ENCODE measurements at places on chromosomes 5 and 9.

DNA sequence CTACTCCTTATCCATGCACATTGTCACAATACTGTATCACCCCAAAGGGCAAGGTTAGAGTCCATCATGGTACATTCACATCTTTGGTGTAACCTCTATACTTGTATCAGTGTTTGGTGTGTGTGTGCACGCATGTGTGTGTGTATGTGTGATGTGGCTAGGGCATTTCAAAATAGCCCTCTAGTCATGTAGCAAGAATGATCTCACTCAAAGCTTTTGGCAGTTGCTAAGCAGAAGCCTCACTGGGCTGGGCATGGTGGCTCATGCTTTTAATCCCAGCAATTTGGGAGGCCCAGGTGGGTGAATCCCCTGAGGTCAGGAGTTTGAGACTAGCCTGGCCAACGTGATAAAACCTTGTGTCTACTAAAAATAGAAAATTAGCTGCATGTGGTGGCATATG lies 245.3 kb downstream of the ADGRV1 start:
- no peak for DNase-seq

DNA sequence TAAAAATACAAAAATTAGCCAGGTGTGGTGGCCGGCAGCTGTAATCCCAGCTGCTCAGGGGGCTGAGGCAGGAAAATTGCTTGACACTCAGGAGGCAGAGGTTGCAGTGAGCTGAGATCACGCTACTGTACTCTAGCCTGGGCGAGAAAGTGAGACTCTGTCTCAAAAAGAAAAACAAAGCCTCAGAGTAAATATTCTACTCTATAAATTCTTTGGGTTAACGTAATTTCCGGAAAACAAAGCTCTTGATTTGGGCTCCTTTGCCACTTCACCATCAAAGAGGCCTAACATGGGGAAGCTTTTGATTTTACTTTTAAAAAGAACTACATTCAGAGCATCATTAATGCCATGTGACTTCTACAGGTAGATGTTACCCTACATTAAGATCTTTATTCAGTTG lies 103.1 kb downstream of the SERINC5 start:
- DNase-seq = no peak

GRCh38 chr5:42517164-42517563 lies 93.9 kb downstream of the GHR start:
- no peak for DNase-seq

DNA sequence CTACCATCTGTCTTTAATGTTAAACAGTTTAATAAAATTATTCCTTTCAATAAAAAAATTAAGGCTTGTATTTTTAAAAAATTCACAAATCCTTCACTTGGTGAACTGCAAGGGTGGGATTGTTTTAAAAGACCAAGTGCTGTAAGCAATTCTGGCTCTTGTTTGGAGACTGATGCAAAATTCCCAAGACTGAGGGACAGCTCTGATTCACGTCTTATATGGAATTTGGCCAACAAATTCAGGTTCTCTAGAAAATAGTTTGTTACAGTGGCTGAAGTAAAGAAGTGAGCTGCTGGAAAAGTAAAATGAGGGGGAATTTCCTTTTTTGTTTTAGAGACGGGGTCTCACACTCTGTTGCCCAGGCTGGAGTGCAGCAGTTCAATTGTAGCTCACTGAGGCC lies 58.3 kb downstream of the PRELID2 start:
- DNase-seq = no peak

DNA sequence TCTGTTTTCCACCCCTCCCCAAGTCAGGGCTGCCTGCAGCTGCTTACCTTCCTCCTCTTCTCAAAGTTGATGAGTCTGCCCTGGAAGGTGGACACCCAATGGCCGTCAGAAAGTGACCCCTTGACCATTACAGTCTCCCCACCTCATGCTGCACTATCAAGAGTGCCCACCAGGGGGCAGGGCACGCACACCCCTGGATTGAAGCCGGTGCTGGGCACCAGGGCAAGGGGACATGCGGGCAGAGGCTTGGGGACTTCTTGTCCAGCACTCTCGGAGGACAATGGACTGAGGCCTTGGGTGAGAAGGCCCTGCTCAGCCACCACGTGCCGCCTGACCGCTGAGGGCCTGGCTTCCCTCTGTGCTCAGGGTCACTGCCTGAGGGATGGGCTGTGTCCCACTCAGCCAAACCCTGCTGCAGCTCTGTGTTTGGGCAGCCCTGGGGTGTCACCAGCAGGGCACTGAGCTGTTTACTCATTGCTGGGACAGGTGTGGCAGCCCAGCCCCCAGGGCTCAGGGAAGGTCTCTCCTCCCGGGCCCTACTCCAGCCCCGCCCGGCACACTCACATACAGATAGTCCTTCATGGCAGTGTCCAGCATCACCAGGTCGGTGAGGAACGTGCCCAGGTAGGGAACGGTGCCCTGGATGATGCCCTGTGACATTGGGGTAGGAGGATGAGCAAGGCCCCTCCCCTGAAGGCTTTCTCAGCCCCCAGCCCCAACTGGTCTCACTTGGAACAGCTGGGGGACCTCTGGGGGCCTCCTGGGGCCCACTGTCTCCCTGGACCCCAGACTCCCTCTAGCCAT lies 17.7 kb downstream of the RALGDS start:
- no peak for DNase-seq

DNA sequence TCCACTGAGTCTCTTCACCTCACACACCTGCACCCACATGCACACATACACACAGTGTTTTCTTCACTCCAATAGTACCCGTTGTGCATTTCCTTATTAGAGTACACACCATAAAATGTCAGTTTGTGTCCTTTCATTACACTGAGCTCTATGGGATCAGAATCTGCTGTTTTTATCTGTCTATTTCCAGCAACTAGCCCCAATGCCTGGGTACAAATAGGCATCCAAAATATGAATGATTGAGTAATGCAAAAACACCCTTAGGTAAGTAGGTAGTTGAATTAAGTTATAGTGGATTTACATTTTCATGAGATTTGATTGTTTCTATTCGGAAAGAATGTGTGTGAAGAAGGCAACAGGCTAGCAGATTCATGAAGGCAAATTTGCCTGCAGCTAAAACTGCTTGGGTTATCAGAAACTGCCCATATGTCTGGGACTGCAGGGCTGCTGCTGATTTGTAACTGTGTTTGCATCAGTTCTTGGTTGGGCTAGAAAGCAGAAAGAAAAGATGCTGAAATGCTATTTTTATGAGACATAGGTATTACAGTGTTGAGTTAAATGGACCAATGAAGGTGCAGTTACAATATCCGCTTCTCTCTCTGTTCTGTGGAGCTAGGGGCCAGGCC lies 26.9 kb downstream of the PPP3R2 start:
- no peak for DNase-seq

GRCh38 chr5:169268019-169268418 lies 32.9 kb downstream of the SLIT3 start:
- no peak for DNase-seq

DNA sequence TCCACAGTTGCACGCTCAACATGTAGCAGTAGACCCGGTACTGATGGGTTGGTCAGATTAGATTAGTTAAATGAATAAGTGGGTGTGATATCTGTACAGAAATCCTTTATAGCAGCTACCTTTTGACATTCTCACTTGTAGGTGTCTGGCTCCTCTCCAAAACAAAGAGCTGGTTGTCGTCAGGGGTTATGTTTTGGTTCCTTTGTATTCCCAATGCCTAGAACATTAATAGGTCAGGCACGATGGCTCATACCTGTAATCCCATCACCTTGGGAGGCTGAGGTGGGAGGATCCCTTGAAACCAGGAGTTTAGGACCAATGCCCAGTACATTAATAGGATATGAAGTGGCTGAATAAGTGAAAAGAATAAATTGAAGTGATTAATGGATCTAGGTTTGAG lies 182.1 kb downstream of the SNCAIP start:
- no peak for DNase-seq

DNA sequence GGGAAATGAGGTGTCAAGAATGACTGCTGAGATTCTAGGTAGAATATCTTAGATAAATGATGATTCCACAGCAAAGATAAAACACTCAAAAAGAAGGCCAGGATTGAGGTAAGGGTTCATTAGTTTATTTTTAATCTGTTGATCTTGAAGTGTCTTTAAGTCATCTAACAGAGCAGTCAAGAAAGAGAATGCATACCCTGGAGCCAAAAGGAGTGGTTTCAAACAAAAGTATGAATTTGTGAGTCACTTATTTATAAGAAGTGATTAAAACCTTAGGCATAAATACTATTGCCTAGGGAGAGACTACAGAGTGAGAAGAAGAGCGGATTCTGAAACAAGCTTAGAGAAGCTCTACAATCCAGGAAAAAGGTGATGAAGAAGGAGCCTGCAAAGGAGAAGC lies 541.0 kb downstream of the DTWD2 start:
- no peak for DNase-seq

DNA sequence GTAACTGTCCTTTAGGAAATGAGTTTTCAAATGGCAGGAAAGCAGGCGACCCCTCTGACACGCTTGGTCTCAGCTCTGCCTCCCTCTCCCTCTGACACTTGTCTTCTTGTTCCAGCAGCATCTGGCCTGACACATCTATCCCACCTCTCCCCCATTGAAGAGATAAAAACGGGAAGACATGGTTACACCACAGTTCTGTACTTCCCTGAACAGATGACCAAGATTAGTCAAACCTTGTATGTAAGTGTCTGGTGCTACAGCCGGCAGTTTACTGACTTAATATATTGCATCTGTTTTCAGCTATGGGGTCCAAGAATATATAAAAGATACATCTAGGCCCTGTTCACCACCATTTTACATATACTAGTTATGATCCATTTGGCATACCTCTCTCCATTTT lies 29.6 kb upstream of the MLLT3 start:
- DNase-seq = no peak

GRCh38 chr5:53343187-53343586 lies 137.2 kb upstream of the FST start:
- no peak for DNase-seq

GRCh38 chr5:138370537-138370936 lies 18.1 kb downstream of the KDM3B start:
- DNase-seq = no peak

DNA sequence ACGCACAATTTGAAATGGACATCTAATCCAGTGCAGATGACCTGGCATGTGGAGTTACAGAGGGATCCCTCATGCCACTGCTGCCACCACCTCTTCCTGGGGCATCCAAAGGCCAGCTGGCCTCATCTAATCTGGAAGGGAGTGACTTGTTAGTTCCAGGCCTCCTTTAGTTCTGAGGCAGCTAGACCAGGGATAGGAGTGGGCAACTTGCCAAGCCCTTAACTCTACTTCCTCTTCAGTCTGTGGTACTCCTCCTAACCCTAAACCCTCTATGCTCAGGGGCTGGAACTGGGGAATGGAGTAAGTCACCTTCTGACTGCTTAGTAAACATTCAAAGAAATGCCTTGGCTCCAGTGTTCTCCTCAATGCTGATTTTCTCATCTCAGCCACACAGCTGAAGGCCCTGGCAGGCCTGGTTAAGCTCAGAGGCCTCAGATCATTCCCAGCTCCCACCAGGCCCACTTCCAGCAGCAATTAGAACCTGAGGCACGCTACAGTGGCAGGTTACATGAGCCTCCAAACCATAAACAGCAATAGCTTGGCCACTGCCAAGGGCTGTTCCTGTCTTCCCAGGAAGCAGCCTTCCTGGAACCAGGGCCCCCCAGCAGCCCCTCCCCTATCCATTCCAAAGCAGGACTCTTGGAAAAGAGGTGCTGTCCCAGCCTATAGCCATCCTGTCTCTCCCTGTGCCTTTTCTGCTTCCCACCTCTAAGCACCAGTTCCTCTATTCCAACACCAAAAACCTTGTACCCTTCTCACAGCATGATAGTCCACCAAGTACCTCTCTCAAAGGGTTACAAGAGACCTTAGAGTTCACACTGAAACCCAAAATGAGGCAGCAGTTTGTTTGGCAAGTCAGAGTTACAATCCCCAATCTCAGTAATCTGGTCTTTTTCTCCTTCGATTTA lies 2.0 kb downstream of the EIF4EBP3 start:
- DNase-seq = no peak

DNA sequence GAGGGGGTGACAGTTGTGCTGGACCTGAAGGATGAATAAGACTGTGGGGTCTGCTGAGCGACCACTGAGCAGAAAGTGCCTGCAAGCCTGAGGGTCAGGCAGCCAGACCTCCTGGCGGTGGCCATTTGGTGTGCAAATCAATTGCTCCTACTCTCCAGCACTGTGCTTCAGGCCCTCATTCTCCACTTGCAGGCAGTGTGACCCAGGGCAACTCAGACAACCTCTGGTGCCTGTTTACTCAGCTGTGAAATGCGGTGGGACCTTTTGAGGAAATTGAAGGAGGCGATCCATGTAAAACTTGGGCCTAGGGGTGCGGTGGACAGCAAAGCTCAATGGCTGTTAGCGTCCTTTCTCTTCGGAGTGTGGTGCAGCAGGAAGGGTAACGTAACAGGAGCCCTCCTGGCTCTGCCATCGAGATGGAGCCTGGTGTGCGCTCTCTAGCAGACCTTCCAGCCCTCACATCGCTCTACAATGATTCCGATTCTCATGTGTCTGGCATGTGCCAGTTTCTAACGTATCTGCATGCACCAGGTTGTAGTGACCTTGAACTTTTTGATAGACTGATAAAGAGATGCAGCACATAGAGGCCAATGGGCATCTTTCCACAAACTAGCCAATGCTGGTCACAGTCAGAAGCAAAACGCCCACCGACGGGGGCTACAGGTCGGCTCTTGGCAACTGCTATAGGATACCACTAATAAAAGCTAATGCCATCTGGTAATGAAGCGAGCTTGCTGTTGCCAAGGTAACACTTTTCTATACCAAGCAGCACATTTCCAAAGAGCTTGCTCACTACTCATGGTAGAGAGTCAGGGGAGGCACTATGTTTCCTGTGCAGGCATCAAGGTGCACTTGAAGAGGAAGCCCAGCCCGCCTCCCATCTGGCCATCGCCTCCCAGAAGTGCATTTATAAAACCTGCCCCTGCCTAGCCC lies 159.7 kb upstream of the RAPGEF1 start:
- no peak for DNase-seq

DNA sequence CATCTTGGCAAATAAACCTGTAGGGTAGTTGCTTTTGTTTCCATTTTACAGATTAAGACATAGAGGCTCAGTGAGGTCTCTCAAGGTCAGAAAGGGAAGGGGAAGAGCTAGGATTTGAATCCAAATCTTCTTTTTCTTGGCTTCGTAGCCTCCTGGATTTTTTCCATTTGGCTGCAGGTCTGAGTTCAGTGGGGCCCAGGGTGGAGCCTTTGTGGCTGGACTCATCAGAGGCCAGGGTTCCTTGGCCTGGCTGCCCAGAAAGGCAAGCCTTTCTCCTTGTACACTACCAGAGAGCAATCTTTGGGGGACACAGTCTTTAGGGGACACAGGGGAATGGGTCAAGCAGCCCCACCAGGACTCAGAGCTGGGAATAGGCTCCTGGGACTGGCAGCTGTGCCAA lies 10.5 kb upstream of the TRAF1 start:
- no peak for DNase-seq

DNA sequence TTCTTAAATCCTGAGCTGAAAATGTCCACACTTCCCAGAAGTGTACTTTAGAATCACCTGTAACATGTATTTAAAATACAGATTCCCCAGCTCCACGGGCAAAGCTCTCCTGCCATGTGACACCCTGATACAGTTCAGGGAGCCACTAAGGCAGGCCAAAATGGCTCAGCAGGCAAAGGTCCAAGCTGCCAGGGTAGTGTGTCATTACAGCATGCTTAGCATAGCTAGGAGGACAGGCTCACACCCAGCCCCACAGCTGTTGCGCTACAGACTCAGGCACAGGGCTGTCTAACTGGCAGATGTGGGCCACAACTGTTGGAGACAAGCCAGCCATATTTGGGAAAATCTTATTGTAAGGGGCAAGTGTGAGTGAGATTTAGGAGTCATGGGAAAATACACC lies 73.0 kb downstream of the C9orf85 start:
- DNase-seq = no peak

GRCh38 chr9:38394416-38394815 lies 1.9 kb downstream of the ALDH1B1 start:
- DNase-seq = no peak

GRCh38 chr9:36276781-36277181 lies 18.5 kb upstream of the GNE start:
- no peak for DNase-seq

- no peak for DNase-seq
These were observed 89.2 kb downstream of the RAPGEF6 start for GRCh38 chr5:131545845-131546244.
